ENCODE measurements at places on chromosomes 11 and 22. TPM values are rescaled to one million over a fixed set of nuclear protein-coding genes. Genes with fewer than 3 reads are reported as not detected.

The OR52I1 gene
- not detected for total RNA-seq

The DPP3 gene
- total RNA-seq = 61.2 TPM

The GRAP2 gene
- total RNA-seq = 9.8 TPM

The C22orf42 gene
- not detected for total RNA-seq

- no peak for DNase-seq
These were observed 79.9 kb upstream of the PRR5 start for GRCh38 chr22:44622147-44622427.

DNA sequence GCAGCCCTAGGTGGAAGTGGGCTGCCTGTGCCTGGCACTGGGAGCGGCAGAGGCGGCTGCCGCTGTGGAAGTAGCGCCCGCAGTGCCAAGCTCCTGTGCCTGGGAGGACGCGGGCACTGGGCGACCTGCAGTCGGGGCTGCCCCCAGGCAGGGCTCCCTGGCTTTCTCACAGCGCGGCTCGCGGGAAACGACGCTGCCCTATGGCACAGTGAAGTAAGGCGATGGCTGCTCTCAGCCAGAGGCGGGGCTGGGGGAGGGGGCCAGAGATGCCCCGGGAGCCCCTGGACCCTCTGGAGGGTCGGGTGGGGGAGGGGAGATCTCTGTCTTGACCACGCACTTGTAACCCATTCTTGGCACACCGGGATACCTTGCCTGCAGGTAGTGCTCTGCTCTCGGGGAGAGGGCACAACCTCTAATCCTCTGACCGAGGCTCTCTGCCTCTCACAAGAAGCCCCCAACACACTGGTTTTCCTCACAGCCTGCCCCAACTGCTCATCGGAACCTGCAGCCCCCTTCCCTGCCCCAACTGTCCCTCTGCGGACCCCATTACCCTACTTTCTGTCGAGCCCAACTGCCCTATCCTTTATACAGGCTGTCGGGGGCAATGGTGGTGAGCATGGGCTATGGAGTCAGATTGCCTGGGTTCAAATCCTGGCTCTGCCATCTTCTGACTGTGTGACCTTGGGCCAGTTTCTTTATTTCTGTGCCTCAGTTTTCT is 32.2 kb upstream of the TRIM29 start:
- DNase-seq = peak; percentile 7

DNA sequence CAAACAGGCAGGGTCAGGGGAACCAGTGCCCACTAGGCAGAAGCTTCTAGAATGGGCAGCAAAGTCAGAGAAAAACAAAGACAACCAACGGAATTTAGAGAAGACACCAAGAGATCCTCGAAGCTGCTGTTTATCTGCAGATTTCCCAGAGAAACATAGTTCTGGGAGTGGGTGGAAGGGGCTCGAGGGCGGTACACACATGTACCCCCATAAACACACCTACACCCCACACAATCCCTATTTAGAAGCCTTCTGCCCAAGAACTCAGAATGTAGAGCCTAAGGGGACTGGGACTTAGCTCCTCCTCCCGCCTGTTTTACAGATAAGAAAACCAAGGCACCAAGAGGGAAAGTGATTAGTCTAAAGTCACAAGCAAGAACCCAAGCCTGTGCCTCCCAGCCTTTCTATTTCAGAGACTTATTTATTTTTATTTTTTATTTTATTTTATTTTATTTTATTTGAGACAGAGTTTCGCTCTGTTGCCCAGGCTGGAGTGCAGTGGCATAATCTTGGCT is 6.4 kb downstream of the NPTXR start:
- DNase-seq = no peak

GRCh38 chr11:7319501-7319900 is 67.8 kb downstream of the SYT9 start:
- DNase-seq = no peak

- no peak for DNase-seq
These were observed 10.1 kb downstream of the CCS start for GRCh38 chr11:66603072-66603471.

DNA sequence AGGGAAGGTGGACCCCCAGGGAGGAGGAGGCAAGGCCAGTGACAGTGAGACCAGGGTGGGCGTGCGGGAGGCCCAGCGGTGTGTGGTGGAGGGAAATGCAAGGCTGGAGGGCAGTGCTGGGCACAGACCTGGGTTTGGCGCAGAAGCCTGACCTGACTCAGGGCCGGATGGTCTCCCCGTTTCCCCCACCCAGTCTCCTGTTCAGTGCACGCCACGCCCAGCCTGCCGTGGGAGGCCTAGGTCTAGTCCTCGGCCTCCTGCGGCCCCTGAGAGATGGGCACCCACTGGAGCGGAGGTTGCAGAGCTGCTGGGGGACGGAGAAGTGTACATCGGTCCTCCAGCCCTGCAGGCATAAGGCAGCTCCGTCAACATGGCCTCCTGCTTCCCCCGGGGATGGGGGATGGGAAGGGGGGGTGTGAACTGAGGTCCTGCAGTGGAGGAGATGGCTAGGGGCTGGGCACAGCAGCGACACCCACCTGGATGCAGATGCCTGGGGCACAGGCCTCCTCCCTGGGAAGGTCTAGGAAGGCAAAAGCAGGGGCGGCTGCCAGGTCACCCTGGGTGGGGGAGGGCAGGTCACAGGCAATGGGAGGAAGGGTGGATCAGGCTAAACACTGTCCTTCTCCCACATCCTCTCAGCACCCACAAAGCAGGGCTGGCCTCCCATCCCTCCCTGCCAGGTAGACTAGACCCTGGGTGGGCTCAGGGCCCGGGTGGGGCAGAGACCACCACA is 15.9 kb downstream of the IL17REL start:
- no peak for DNase-seq

DNA sequence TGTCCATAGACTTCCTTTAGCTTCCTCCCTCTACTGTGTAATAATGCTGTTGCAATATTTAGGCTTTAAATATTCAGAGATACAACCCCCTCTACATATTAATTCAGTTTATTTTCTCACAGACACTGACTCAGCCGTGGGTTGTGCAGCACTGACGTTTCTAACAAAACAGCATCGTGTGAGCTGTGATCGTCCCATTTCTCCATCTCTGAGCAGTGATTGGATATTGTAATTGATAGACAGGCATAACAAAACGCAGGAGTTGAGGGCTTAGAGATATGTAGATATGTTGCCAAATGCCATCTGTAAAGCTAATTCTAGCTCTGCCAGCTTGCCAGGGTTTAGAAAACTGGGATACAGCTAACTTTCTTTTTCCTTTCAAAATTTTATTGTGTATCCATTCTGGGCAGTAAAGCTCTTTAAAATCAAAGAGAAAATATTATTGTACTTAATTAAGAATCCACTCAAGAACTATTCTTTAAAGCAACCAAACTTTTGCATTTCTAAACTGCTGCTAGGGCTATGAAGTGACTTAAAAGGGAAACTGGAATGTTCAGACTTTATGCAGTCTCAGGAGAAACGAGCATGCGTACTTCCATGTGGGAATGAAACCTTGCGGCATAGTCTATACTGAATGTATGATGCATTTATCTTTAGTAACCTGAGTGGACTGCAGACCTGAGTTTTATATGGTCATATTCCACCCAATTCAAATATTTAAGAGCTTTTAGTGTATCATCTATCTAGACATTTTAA is 22.7 kb downstream of the BTBD10 start:
- DNase-seq = peak; percentile 25

DNA sequence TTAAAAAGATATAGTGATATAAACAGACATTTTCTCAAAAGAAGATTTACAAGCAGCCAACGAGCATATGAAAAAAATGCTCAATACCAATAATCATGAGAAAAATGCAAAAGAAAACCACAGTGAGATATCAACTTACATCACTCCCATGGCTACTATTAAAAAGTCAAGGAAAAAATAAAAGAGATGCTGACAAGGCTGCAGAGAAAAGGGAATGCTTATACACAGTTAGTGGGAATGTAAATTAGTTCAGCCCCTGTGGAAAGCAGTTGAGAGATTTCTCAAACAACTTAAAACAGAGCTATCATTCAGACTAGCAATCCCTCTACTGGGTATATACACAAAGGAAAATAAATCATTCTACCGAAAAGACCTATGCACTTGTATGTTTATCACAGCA is 97.1 kb upstream of the CARD18 start:
- no peak for DNase-seq

DNA sequence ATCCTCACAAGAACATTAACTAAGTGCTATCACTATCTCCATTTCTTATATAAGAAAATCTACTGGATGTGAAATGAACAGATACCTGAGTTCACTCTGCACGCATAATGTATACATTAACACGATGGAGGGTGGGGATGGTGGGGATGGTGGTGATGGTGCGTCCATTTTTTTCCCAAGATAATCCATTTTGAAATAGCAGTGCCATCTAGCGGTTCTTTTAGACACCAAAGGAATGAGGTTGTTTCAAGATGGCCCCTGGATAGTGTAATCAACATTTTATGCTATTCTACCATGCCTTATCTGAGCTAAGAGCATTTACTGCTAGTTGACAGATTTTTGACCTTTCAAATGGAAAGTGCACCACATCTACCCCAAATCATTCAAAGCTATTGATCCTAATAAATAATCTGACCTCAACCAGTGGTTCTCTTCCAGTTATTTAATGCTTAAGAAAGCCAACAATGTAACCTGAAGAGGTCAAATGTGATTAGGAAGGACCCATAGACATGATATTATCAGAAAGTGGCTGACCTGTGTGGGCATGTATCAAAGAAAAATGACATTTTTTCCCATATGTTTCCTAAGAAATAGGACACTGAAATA is 714.7 kb upstream of the TENM4 start:
- no peak for DNase-seq

DNA sequence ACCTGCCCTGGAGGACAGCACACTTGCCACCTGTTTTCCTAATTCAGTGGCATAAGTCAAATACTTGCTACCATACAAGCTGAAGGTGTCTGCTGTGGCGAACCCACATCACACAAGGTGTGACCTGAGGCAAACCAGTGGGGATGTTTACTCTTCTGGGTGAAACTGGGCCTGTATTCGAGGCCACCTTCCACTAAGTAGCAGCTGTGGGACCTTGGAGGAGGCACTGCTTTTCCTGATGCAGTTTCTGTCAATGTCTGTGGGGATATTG is 927.4 kb downstream of the BRD1 start:
- no peak for DNase-seq

GRCh38 chr11:34843271-34843670 is 72.9 kb downstream of the APIP start:
- DNase-seq = no peak

GRCh38 chr11:79077702-79078330 is 363.0 kb downstream of the TENM4 start:
- DNase-seq = no peak

GRCh38 chr11:65809496-65809895 is 22.6 kb downstream of the OVOL1 start:
- DNase-seq = no peak

DNA sequence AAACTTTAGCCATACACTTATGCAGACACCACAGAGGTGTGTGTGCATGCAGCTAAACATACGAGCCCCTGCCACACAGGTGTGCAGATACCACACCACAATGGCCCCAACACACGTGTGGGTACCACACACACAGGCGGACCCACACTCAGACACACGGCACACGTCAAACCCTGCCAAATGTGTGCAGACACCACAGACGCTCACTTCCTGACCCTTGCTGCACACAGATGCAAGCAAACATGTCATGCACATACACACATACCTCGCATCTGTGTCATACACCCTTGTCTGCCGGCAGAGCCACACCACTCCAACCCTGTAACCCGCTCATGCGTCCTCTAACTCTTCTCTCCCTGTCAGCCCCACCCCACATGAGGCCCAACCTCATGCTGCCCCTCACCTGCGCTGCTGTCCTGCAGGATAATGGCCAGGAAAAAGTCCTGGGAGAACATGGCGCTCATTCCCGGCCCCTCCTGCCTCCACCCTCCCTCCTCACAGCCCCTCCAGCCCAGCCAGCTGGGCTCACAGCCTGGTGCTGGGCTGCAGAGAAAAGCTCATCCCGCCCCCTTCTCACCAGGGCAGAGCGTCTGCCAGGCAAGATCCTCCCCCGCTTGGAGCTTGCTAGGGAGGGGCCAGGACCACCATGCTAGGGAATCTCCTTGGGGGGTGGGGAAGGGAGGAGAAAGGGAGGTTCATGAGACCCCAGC is 14.2 kb downstream of the SMPD1 start:
- no peak for DNase-seq

GRCh38 chr11:122201106-122201505 is 85.1 kb upstream of the BLID start:
- DNase-seq = no peak

DNA sequence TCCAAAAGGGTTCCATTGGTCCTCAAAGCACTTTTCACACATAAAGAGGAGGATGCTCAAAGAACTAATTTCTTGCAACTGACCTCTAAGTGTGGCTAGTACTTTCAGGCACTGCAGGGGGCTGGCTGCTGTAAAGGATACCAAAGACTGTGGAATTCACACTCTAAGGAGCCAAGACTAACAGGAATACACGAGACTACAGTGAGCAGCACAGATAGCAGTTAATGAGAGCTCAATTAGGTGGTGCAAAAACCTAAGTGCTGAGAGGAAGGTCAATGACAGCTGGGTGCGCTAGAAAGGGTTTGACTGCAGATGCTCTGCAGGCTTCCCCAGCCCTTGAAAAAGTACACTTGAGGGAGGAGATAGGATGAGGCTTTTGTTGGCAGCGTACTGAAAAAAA is 124.3 kb upstream of the NTM start:
- no peak for DNase-seq

GRCh38 chr22:38485783-38486182 is 17.9 kb downstream of the KDELR3 start:
- DNase-seq = no peak

DNA sequence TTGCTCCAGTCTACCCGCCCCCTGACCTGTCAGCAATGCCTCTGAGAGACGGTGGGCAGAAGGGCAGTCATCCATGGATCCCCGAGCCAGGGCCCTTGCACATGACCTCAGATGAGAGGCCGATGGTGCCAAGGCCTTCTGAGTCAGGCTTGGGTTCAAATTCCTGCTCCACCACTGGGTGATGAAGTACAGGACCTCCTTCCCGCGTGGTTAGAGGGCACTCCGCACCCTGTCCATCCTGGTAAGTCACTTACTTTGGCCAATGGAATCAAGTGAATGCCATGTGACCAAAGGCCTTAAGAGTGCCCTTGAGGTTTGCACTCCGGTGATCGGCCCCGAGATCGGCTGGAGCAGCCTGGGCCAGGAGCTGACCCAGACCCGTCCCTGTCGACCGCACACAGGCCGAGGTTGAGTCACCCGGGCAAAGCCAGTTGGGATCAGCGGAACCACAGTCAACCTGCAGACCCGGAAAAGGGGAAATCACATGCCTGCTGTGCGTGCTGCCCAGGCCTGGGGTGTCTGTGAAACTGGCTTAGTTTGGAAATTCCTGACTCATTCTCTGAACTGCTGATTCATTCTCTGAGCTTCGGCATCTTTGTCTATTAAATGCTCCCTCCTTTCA is 48.9 kb downstream of the RTL6 start:
- no peak for DNase-seq

DNA sequence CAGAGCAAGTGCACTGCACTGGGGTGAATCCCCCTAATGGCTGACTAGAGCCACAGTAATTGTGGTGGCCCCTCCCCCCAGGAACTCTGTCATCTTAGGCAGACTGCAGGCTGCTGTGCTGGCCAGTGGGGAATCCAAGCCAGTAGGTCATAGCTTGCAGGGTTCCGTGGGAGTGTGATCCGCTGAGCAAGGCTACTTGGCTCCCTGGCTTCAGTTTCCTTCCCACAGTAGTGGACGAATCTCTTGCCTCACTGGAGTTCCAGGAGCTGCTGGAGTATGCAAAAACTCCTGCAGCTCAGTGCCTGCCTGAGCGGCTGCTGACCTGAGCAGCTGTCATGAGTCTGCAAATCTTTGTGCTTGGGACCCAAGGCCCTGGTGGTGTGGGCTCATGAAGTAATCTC is 13.2 kb downstream of the OOSP3 start:
- no peak for DNase-seq
